Aorta (tissue), 5 donors: ENCODE measurements at places on chromosomes 11 and 22.
A peak's percentile ranks its signal among the peaks of the same experiment; 100 is the strongest.

GRCh38 chr22:27247701-27248434 is 553.7 kb downstream of the MN1 start:
- H3K27ac ChIP-seq, result peak overlapping the region; percentile 18
- no peak overlapping the region for H3K4me3 ChIP-seq
- no peaks in the 10 kb centered on the region for H3K27me3 ChIP-seq
- no peak for DNase-seq
- H3K36me3 ChIP-seq, result no peaks in the 10 kb centered on the region

DNA sequence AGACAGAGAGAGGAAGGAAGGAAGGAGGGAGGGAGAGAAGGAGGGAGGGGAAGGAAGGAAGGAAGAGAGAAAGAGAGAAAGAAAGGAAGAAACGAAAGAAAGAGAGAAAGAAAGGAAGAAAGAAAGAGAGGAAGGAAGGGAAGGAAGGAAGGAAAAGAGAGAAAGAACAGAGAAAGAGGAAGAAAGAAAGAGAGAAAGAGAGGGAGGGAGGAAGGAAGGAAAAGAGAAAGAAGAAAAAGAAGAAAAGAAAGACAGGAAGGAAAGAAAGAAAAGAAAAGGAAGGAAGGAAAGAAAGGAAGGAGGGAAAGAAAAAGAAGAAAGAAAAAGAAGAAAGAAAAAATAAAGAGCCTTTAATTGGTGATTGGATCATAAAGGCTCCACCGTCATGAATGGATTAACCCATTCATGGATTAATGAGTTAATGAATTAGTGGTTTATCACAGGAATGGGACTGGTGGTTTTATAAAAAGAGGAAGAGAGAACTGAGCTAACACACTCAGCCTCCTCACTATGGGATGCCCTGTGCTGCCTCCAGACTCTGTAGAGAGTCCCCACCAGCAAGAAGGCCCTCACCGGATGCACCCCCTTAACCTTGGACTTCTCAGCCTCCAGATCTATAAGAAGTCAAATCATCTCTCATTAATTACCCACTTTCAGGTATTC is 9.0 kb upstream of the PLAAT2 start:
- H3K27me3 ChIP-seq, result no peaks in the 10 kb centered on the region
- H3K27ac ChIP-seq, result no peak overlapping the region
- no peak overlapping the region for H3K4me3 ChIP-seq
- no peak for DNase-seq

GRCh38 chr11:63010934-63011439 is 4.7 kb downstream of the SLC22A8 start:
- no peak overlapping the region for H3K4me3 ChIP-seq
- H3K4me1 ChIP-seq, result no peaks in the 10 kb centered on the region
- no peak for DNase-seq
- H3K27me3 ChIP-seq, result no peaks in the 10 kb centered on the region
- no peaks in the 10 kb centered on the region for H3K36me3 ChIP-seq

DNA sequence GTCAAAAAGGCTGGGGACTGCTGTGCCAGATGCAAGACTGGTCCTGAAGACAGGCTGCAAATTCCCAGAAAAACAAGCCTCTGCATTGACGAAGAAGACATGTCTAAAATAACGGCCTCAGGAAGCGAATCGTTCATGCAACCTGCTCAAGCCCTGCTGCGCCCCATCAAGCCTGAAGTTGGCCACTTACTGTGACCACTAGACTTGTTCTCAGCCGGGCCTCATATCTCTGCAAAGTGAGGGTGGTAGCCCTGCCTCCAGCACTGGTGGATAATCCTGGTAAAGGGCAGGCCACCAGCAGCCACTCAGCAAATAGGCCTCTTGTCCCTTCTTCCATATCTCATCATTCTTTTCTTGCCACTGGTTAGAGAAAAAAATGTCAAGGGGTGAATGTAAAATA is 11.8 kb downstream of the LTO1 start:
- H3K4me1 ChIP-seq, result no peaks in the 10 kb centered on the region
- no peaks in the 10 kb centered on the region for H3K27me3 ChIP-seq
- no peak overlapping the region for H3K27ac ChIP-seq
- H3K4me3 ChIP-seq, result no peak overlapping the region

GRCh38 chr11:115148101-115148500 is 356.1 kb downstream of the CADM1 start:
- no peaks in the 10 kb centered on the region for H3K4me1 ChIP-seq
- no peak overlapping the region for H3K4me3 ChIP-seq
- no peaks in the 10 kb centered on the region for H3K36me3 ChIP-seq
- no peak for DNase-seq

GRCh38 chr11:120025606-120026335 is 112.1 kb downstream of the TRIM29 start:
- DNase-seq, result no peak
- no peaks in the 10 kb centered on the region for H3K4me1 ChIP-seq
- no peak overlapping the region for H3K27ac ChIP-seq

- peaks cover 5% of the 10 kb centered on the region for H3K4me1 ChIP-seq
- H3K36me3 ChIP-seq, result no peaks in the 10 kb centered on the region
- H3K27me3 ChIP-seq, result no peaks in the 10 kb centered on the region
- H3K4me3 ChIP-seq, result peak within 1 kb of the TSS; percentile 90
- DNase-seq, result peak; percentile 98
Measured at GRCh38 chr11:86244522-86245368, at the start of gene EED. EED (plus strand) TSS chr11:86244753; CDS start chr11:86245230, 477 bp downstream.

DNA sequence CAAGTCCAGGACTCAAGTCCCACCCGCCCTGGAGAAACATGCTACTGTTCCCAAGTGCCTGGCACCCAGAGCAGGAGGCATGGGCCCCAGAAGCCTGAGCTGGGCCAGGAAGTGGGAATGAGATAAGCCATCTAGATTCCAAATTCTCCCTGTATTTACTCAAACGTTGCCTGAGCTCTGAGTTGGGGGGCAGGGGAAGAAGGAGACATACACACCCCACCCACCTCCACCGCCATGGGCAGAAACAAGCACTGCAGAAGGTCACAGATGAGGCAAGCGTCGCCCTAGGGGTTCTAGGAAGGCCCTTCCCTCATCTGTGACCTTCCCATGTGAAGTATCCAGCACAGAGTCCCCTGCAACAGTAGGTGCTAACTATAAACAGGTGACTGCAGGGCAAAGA is 54.0 kb downstream of the PLEKHA7 start:
- H3K4me1 ChIP-seq, result no peaks in the 10 kb centered on the region
- no peaks in the 10 kb centered on the region for H3K27me3 ChIP-seq
- no peak overlapping the region for H3K27ac ChIP-seq
- no peak for DNase-seq
- H3K36me3 ChIP-seq, result no peaks in the 10 kb centered on the region

DNA sequence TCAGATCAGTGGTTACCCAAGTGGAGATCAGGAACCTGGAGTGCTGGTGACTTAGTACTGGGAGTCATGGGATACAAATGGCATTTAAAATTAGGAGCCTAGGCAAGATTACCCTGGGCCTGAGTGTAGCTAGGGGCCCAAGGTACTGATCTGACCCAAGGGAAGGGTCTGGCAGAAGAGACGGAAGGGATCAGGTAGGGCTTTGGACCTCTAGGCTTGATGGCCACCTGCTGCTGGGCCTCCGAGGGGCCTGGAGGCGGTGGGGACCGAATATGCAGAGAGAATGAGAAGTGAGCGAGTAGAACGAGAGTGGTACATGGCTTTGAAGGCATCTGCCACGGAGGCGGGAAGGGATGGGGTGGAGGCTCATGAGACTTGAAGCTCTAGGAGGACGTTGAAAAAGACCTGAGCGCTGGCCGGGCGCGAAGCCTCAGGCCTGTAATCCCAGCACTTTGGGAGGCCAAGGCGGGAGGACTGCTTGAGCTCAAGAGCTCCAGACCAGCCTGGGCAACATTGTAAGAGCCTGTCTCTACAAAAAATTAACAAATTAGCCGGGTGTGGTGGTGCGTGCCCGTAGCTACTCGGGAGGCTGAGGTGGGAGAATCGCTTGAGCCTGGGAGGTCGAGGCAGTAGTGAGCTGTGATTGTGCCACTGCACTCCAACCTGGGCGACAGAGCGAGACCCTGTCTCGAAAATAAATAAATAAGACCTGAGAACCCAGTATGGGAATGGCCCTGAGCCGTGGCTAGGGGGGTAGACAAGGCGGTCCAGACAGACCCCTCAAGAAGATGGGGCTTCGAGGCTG is 563 bp upstream of the PPIL2 start:
- H3K4me3 ChIP-seq, result peak overlapping the region; percentile 85
- no peaks in the 10 kb centered on the region for H3K4me1 ChIP-seq
- no peak for DNase-seq
- peak overlapping the region; percentile 68 for H3K27ac ChIP-seq
- no peaks in the 10 kb centered on the region for H3K27me3 ChIP-seq
- H3K36me3 ChIP-seq, result no peaks in the 10 kb centered on the region

DNA sequence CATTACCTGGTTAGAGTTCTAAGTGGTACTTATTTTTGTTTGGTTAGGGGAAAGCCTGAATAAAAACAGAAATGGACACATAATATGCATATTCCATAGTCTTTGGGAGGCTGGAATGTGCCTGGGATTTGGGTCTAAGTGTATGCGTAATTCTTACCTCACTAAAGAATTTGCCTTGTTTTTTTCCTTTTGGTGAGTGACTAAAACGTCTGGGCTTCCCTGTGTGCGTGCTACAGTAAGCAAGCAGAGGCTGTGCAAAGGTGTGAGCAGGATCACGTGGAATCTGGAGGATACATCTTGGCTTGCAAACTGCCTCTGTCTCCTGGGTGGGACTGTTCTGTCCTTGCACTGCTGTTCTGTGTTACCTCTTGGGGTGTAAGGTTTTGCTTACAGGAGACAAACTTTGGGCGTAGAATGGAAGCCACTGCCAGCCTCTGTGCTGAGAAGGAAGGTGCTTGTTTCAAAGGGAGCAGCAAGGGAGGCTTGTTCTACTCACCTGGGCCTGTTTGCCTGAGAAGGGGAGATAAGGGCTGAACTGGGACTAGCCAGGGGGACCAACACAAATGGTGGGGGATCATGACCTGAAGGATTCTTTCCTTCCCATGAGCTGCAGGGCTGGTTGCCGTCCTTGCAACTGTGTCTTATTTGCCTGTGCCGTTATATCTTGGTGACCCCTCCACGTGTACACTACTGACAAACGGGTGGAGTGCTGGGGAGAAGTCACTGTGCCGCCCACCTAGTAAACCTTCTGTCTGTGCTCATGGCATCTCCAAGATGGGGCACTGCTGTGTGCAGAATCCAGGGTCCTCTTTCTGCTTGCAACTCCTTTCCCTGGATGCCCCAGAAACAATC is 4.5 kb downstream of the NEAT1 start:
- DNase-seq, result peak; percentile 81
- H3K4me3 ChIP-seq, result peak overlapping the region; percentile 83
- H3K36me3 ChIP-seq, result no peaks in the 10 kb centered on the region

- no peak overlapping the region for H3K27ac ChIP-seq
- no peak overlapping the region for H3K4me3 ChIP-seq
- no peaks in the 10 kb centered on the region for H3K4me1 ChIP-seq
- DNase-seq, result no peak
- H3K36me3 ChIP-seq, result no peaks in the 10 kb centered on the region
Measured at GRCh38 chr22:50396751-50397370, 53.7 kb downstream of the PPP6R2 start.

- H3K27ac ChIP-seq, result no peak overlapping the region
- no peaks in the 10 kb centered on the region for H3K27me3 ChIP-seq
- H3K36me3 ChIP-seq, result peaks cover 2% of the 10 kb centered on the region
- no peak overlapping the region for H3K4me3 ChIP-seq
- H3K4me1 ChIP-seq, result peaks cover 16% of the 10 kb centered on the region
- no peak for DNase-seq
Measured at GRCh38 chr11:94840209-94840608, 72.1 kb downstream of the AMOTL1 start.

DNA sequence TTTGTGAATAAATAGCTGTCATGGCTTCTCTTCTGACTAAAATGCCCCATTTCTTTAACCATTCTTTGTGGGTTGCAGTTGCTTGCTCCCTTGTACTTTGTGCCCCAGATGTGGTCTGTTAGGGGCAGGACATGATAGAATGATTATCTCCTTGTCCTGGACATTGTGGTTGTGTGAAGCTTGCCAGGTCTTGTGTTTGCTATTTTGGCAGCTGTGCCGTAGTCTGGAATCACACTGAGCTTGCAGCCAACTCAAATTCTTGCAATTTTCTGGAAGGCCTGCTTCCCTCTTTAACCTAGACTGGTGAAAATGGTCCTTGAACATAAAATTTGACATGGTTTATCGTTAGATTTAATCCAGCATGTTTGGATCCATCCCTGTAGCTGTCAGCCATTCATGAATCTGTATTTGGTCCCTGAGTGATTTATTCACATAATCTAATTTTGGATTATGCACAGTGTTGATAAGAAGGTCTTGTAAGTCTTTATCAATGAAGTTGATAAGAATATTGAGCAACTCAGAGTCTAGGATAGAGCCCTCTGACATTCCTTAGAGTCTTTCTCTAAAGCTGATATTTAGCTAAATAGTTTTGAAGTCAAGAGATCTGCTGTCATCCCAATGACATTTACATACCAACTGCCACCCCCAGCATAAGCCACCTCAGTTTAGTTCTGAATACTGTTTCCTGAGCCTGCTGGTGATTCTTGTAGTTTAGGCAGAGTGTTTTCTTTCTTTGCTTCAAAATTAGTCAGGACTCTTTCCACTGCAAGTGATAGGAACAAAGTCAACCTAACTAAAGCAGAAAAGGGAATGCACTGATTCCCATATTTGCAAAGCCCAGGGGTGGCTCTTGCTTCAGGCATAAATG is 9.8 kb downstream of the SPON1 start:
- H3K4me1 ChIP-seq, result peaks cover 11% of the 10 kb centered on the region
- H3K27me3 ChIP-seq, result no peaks in the 10 kb centered on the region
- H3K27ac ChIP-seq, result peak overlapping the region; percentile 68
- no peak for DNase-seq

DNA sequence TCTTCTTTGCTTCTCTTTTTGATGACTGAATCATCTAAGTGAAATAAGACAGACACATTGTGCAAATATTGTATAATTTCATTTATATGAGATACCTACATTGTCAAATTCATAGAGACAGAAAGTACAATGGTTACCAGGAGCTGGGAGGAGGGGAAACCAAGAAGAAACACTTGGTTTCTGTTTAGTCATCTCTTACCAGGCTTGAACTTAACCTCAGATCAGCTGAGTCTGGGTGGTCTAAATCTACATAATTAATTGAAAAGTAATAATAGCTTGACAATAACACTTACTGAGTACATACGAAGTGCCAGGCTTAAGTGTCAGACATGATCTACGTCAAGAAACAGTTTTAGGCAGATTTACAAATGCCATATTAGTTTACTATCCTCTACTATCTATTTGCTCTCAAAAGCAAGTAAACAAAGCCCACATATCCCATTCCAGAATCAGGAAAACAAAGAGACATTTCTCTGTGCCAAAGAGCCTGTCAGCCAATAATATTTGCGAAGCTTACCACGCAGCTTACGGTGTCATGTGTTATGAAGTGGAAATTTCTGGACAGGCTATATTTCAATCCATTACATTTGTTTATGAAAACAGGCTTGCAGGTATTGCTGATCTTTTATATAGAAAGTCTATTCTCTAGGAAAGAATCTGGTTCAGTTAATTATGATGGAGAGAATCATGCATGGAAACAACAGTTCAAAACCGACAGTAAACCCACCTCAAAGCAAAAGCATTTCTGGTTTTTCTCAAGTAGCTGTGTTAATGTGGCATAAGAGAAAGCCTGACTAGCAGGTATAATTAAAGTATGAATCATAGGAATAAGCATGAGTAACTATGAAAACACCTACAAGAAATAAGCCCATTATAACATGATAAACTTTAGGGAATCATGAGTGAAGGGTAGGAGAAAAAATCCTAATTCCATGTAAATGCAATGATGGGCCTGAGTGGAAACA is 2.7 kb upstream of the ARHGAP42 start:
- no peak overlapping the region for H3K4me3 ChIP-seq
- DNase-seq, result no peak
- no peaks in the 10 kb centered on the region for H3K4me1 ChIP-seq
- no peaks in the 10 kb centered on the region for H3K36me3 ChIP-seq
- no peak overlapping the region for H3K27ac ChIP-seq

GRCh38 chr11:44611088-44611487 is 45.6 kb downstream of the CD82 start:
- no peak for DNase-seq
- no peak overlapping the region for H3K4me3 ChIP-seq
- H3K27me3 ChIP-seq, result no peaks in the 10 kb centered on the region
